ENCODE measurements at places on chromosomes 6 and 20.

- no peak for DNase-seq
Observed at GRCh38 chr6:160513836-160514235, 150.2 kb downstream of the LPA start.

GRCh38 chr6:16097382-16098171, 31.3 kb upstream of the MYLIP start:
- DNase-seq, result no peak

DNA sequence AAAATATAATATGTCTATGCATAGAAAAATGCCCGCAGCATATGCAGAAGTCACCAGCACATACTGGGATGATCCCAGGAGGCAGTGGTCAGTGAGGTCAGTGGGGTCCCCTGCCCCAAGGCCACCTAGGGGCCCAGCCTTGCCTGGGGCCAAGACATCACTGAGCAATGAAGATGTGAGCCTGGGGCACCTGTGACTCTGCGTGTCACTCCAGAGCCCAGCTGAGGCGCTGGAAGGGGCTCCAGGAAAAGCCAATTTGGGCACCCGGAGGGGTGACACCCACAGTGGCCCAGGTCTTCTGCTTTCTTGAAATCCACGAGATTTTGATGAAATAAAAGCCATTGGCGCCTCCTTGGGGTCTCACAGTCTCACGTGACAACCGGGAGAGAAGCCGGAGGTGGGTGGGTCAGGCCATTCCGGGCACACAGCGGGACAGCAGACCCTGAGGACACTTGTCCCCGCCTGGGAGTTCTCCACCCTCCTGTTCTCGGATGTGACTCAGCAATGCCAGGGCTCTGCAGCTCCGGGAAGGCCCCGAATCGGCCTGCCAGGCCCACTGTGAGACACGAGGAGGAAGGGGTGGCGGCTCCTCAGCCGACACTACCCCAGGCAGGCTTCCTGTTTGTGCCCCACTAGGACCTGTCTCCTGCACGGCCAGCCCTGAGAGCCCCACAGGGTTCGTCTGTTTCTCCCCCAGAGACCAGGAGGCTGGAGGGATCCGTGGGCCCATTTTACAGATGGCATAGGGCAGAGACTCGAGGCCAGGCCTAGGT, 24.4 kb upstream of the SLCO4A1 start:
- DNase-seq, result no peak

GRCh38 chr20:6485351-6485750, 282.1 kb upstream of the BMP2 start:
- DNase-seq, result no peak

GRCh38 chr6:155648301-155648700, 192.7 kb upstream of the NOX3 start:
- no peak for DNase-seq

- DNase-seq, result no peak
Observed at GRCh38 chr20:22575737-22576136, 8.6 kb downstream of the FOXA2 start.

DNA sequence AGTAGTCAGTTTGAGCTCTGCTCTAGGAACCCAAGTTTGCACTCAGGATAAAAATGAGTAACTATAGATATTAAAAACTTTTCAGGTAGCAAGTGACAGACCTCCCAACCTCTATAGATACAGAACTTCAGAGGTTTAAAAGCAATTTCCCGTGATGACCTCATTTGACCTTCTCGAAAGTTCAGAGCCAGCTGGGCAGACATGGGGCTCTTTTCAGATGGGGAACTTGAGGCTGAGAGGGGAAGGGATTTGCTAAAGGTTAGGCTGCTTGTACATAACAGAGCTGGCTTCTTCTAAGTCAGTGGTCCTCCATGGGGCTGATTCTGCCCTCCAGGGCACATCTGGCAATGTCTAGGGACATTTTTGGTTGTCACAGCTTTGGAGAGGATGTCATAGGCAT, 58.8 kb upstream of the ZNF831 start:
- DNase-seq, result no peak

- DNase-seq, result no peak
Observed at GRCh38 chr6:7684843-7685242, 41.1 kb upstream of the BMP6 start.

DNA sequence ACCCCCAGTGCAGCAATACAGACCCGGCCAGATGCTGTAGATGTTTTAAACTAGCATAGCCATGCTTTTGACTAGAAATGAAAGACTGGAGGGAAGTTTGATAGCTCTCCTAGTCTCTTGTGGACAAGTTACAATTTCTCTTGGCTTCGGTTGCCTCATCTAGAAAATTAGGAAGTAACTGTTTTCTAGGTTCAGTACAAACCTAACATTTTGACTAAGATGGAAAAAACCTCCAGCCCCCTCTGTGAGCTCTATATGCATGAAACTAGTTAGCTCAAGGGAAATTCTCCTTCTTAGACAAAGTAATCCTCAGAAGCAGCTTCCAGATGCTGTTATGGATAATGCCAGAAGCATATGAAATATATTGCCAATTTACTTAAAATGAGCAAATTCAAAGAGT, 86.6 kb downstream of the RNF144B start:
- no peak for DNase-seq

DNA sequence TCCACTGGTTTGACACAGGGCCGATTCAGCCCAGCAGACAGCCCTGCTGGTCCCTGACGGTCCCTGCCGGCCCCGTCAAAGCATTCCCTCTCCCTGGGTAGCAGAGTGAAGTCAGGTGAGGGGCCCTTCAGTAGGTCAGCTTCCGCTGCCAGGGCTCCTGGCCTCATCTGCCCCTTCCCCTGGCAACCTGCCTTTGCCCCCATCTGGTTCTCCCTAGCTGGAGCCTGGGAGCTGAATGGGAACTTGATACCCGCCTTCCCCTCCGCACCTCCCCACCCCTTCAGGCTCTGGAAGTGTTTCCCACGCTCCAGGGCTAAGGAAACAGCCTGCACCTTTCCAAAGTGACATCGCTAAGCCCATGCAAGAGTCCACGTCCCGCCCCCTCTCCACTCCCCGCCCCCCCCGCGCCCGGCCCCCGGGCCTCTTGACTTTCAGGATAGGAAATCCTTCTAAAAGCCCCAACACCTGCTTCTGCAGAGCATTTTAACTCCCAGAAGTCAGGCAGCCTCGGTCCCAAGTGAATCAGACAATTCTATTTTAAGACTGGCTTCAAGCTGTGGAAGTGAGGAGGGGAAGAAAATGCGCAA, 53.3 kb downstream of the ISM1 start:
- no peak for DNase-seq

GRCh38 chr6:84093441-84094435, 60.2 kb downstream of the MRAP2 start:
- no peak for DNase-seq

DNA sequence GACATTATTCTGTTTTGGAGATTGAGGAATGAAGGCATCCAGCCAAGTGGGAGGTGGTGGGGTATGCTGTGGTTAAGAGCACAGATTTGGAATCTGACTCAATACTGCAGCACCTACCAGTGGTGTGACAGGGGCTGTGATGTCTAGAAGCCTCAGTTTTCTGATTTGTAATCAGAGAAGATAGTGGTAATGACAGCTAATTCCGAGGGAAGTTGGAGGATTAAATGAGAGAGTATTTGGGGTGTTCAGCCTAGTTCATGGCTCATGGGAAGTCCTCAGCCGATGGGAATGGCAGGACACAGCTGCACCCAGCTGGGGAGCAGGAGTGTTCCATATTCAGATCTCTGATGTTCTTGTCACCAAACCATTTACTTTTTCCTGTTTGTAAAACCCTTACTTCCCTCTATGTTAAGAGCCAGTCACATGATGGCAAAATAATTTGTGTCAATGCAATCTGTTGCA, 9.3 kb downstream of the SLC9A8 start:
- DNase-seq, result peak; percentile 56

- no peak for DNase-seq
Observed at GRCh38 chr6:13527671-13528056, 40.3 kb upstream of the GFOD1 start.

- peak; percentile 37 for DNase-seq
Observed at GRCh38 chr6:47034926-47035325, 7.2 kb downstream of the ADGRF1 start.

- no peak for DNase-seq
Observed at GRCh38 chr6:446418-447366, 55.1 kb downstream of the IRF4 start.

DNA sequence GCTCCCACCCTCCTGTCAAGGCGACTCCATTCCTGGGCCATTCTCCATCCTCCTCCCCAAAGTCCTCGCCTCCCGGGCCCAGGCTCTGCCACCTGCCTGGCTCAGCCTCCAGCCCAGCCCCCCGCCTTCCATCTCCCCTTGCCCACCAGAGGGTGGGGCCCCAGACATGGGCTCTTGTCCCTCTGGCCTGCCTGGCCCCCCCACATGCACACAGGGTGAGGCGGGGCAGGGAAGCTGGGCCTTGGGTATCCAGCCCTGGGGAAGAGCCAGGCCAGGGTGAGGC, 95.2 kb downstream of the YTHDF1 start:
- no peak for DNase-seq

DNA sequence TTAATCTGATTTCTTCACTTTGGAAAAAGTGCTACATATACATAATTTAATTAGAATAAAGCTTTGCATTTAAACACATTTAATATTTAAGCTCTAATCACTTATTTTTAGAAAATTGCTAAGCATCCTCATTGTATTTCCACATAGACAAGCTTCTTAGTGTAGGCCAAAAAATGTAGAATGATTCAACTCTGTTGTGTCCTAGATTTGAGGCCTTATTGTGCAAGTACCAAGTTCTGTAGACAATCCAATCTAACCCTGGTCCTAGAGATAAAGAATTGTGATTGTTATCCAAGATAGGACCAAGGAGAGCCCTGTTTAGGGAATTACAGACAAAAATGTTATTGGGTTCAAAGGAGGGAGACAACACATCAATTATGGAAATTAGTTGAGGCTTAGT, 27.6 kb downstream of the MRAP2 start:
- no peak for DNase-seq

GRCh38 chr20:7196481-7196880, 429.0 kb downstream of the BMP2 start:
- peak; percentile 16 for DNase-seq

GRCh38 chr6:134303891-134304290, 14.0 kb downstream of the SGK1 start:
- DNase-seq, result no peak

DNA sequence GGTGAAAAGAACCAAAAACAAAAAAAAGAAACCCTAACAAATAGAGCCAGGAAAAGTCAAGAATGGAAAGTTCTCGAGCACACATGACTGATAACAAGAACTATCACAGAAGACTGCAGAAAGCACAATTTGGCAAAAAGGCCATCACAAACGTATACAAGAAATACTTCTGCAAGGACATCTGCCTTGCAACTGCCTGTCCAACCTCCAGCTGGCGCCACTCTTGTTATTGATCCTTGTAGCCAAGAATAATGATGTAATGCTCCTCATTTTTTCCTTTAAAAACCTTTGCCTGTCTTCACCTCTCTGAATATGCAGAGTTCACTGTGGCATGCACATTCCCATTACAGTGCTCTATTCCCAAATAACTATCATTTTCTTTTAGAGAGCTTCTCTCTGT, 87.9 kb upstream of the BMP5 start:
- DNase-seq, result no peak

- no peak for DNase-seq
Observed at GRCh38 chr6:46914279-46914810, 7.4 kb downstream of the ADGRF5 start.

Measured in fibroblast of skin of left quadriceps (primary cell).